ENCODE measurements at places on chromosomes 1 and 21.

DNA sequence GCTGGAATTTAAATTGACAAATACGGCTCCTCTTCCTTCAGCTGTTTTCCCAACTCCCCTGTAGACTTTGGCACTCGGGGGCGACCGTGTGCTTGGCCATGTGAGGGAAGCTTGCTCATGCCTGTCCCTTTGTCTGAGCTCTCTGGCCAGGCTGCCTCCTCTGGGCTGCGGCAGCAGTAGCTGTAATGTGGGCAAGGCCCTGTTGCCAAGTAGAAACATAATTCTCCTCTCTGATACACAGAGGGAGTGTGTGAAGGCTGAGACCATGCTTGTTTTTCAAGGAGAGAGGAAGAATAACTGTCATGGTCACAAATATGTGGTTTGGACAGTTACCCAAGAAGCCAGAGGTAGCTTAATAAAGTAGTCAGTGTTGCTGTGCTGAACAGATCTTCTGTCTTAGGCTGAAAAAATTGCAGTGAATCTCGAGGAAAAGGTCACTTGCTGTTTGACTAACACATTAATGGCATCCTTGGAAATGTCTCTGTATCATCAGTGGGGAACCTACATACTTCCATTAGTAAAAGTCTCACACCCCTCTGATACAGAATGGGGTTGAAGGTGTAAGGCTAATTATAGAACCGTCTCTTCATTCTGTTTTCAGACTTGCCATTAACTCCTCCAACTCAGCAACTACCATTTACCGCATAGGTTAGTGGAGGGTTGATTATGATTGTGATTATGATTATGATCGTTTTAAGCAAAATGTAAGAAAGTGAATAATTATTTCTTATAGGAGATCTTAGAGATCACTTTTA lies 94.6 kb downstream of the TGFB2 start:
- DNase-seq = peak; percentile 32

DNA sequence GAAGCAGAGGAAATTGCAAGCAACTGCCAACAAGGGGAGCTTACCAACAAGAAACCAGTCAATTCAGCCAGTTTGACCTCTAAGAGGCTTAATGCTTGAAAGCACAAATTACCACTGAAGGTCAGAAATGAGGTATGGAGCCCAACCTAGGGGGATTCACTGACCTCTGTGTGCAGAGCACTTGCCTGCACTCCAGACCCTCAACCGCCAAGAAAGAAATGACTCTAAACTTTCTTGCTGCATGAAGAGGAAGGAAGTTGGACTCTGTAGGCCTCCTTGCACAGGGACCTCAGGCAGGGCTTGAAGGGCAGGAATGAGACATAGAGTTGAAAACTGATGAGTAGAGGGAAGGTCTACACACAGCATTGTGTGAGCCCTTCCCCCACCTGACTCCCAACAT lies 10.0 kb downstream of the ARMH1 start:
- DNase-seq = no peak

GRCh38 chr21:31326522-31327242 lies 17.4 kb downstream of the TIAM1 start:
- DNase-seq = no peak

- DNase-seq = no peak
These were observed 27.4 kb downstream of the SLC5A9 start for GRCh38 chr1:48249868-48250267.

- DNase-seq = no peak
These were observed 26.7 kb downstream of the SLC26A9 start for GRCh38 chr1:205916541-205916940.

DNA sequence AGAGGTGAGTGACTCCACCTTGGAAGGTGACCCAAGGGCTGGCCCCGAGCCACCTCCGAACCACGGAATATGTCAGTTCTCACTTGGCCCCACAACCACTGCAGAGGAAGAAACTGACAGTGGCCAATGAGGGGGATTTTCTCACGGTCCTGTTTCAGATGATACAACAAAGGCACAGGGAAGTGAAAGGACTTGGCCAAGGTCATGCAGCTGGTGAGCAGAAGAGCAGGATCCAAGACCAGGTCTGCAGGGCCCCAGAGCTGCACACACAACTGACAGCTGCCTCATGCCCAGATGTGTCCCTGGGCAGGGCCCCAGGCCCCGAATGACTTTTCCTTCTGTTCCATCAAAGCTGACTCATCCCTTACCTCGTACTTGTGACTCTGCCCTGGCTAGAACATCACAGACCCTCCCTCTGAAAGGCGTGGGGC lies 25.8 kb upstream of the EVA1B start:
- DNase-seq = no peak

GRCh38 chr1:187819086-187819485 lies 990.3 kb downstream of the PLA2G4A start:
- no peak for DNase-seq

DNA sequence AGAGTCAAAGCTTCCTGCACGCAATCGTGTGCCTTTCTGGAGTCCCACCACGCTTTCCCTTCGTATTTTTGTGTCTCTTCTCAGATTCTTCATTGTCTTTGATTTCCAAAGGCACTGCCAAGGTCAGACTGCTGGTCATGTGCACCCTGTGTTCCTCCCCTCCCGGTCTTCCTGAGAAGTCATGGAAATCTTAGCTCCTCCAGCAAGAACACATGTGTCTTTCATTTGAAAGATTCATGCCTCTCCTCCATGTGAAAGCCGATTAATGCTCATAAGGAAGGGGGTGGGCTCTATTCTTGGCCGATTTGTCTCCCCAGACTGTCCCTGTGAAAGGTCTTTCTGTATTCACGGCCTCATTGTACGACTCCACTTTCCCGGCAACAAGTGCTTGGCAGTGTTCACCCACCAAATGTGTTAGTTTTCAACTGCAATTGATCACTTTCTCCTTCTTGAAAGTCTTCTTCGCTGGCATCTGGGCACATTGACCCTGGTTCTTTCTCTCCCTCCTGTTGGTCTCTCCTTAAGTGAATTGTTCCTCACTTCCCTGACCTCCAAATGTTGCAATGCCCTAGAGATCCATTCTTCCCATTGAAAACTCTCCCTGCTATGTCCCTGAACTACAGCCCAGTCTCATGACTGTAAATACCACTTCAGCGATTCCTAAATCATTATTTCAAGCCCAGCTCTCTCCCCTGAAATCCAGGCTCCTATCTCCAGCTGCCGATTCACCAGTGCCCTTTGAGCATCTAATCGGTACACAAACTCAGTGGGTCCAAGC lies 25.4 kb downstream of the MX2 start:
- peak; percentile 4 for DNase-seq

- DNase-seq = no peak
These were observed 311.3 kb downstream of the TGFB2 start for GRCh38 chr1:218656301-218657037.

GRCh38 chr1:98044071-98044697 lies 123.3 kb upstream of the DPYD start:
- DNase-seq = no peak

DNA sequence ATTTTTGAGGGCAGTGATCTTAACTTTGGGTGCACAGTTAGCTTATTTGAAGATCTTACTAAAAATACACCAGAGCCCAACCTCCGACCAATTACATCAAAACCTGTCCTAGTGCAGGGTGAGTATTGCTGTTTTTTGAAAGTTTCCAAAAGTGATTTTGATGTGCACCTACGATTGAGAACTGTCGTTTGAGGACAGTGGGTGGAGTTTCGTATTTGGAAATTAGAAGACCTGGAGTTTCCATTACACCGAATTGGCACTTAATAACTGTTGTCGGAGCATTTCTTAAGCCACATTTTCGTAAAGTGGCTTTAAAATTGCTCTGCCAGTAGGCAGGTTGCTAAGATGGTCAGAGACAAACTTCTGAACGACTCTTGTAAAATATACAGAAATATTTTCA lies 1.1 kb downstream of the SOD1 start:
- DNase-seq = no peak

DNA sequence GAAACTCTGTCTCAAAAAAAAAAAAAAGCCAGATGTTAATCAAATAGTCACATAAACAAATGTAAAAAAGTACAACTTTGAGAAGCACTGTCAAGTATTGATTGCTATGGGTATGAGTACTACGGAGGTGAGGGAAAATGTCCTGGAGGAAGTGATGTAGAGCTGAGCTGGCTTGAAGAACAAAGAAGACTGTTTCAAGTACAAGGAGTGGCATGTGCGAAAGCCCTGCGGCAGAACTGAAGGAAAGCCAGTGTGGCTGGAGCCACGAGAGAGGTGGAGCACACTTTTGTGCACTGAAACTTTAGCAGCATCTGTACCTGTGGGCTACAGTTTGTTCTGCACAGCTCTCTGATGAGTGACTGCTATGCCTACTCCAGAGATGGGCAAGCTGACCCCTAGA lies 5.4 kb upstream of the RPS6KA1 start:
- no peak for DNase-seq

DNA sequence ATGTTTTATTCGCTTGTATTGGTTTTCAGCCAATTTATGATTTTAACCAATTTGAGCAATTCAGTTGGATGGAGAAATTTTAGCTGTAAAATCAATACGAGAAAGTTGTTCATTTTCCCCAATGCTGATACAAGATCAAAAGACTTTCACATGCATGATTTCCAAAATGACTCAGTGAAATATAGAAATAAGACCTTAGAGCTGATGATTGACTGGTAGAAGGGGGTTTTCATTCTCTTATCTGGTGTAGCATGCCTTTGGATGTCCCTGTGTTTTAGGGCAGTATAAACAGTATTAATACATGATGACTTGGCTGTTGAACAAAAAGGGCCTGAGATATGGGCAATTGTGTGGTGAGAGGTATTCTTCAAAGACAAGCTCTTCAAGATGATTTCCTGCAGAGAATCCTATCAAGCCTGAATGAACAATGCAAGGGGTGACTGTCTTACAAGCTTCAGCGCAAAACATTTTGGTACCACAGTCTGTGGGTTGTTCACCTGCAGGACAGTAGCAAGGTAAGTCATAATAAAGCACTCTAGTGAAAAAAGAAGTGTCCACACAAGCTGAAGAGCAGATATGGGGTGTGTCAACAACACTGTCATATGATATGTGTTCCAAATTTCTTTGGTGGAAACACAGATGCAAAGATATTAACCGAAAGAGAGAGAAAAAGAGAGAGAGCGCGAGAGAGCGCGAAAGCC lies 156.2 kb downstream of the TNFSF18 start:
- no peak for DNase-seq

DNA sequence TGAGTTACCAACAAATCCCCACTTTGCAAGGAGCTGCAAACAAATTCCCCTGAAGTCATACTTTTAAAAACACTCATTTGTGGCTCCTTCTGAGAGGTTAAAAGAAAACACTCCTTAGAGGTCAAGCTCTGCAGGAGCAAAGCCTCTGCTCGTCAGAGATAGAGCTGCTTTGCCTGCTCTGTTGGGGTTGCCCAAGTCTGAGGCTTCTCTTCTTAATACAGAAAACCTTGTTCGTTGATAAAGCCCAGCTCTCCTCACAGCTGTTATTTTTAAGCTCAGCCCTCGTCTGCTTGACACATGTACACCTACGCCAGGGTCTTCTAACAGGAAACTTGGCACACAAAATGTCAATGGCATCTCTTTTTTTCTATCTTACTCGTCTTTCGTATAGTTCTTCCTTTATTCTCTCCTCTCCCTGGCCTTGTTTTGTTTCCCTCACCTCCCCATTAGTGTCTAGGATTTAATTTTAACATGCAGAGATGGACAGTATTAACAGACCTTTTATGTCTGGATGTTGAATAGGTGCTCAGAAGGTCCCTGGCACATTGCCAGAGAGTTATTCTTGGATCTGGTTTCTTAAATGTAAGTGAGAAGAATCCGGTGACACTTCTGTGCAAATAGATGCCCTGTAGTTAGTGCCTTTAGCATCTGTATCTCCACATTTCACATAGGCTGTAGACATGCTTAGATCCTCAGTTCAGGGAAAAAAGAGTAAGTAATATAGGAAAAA lies 86.0 kb downstream of the LRRC53 start:
- DNase-seq = no peak

GRCh38 chr21:23812485-23812884 lies 1794.8 kb downstream of the MRPL39 start:
- DNase-seq = no peak

DNA sequence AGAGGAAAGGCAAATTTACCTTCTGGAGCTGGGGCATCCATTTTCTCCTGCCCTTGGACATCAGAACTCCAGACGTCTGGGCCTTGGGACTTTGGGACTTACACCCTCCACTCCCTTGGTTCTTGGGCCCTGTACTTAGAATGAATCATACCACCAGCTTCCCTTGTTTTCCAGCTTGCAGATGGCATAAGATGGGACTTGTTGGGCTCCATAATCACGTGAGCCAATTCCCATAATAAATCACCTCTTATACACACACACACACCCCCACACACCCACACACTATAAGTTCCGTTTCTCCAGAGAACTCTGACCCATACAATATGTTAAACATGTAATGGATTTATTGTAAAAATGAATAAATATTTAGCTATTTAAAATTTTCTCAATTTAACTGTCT lies 185.7 kb downstream of the GIPC2 start:
- no peak for DNase-seq

DNA sequence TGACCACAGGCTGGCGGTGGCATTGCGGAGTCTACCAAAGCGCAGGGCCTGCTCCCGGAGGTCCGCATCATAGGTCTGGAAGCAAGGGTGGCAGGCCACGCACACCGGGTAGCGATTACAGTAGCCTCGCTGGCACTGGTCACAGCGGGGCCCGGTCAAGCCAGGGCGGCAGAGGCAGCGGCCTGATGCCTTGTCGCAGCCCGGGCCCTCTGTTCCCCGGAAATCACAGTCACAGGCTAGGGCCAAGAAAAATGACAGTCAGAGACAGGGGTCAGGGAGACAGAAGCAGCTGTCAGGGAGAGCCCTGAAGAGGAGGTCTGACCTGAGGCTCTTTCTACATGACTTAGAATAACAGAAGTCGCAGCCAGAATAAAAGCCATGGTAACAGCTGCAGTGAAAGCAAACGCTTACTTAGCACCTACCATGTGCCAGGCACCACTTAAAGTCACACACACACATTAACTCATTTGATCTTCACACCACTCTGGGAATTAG lies 26.4 kb downstream of the LAMB3 start:
- no peak for DNase-seq

DNA sequence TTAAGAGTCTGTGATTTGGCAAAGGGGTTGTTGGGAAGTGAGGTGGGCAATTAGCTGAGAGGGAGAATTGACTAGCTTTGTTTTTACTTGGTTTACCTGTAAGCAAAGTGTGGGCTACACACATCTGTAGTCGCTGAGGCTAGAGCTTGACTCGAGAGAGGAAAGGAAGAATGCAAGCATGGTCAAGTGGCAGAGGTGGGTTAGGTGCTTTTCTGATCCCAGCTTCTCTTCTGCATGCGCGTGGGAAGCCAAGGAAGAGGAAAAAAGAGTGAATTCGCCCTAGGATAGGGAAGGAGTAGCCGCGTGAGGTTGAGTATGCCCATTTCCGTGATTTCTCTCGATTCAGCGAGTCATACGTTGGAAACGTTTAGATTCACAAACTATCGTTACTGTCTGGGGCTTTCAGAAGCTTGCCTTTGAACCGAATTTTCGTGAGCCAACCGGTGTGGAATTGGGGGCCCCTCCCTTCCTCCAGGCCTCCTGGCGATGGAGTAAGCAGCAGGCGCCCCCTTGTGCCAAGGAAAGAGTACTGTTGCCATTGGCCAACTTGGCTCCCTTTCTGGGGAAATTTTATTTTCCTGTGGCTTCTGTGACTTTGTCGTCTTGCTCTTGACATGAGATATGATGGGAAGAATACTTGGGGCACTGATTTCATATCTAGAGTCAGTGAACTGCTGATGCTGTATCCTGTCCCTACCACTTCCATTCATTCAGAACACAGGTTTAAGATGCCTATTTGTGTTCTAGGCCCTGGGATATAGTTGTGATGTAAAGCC lies 1.3 kb downstream of the PIGV start:
- peak; percentile 87 for DNase-seq
